ENCODE measurements at places on chromosomes 5 and 9. TPM values are rescaled to one million over a fixed set of nuclear protein-coding genes. Genes with fewer than 3 reads are reported as not detected.

NSG2 gene
- polyA plus RNA-seq: not detected

ZSWIM6 gene
- polyA plus RNA-seq: 2.2 TPM

PARP8 gene
- polyA plus RNA-seq: not detected

BARHL1 gene
- polyA plus RNA-seq: not detected

DMRTA1 gene
- polyA plus RNA-seq: not detected

ENHO gene
- not detected for polyA plus RNA-seq

RNF183 gene
- 0.11 TPM for polyA plus RNA-seq

PCDHB4 gene
- not detected for polyA plus RNA-seq

ANKRD18A gene
- polyA plus RNA-seq: not detected

EIF4EBP3 gene
- 4.0 TPM for polyA plus RNA-seq
